NCI-H2171 (cell line): ENCODE measurements at places on chromosomes 5 and 9.

DNA sequence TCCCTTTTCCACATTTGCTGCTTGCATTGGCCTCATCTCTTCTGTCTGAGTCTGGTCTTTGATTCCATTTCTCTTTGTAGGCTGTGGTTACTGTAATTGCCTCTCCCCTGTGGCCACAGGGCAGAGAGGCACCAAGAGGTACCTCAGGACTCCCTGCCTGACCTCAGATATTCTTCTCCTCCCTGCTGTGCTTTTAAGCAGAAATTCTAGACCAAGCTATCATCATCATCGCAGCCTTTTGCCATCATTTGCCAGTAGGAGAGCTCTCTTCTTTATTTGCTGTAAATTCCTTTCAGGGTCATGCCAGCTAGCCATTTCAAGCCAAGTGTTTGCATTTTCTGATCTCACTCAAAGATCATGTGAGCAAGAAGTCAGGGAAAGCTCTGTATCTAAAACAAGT lies 369.6 kb downstream of the ICE1 start:
- DNase-seq, result no peak

DNA sequence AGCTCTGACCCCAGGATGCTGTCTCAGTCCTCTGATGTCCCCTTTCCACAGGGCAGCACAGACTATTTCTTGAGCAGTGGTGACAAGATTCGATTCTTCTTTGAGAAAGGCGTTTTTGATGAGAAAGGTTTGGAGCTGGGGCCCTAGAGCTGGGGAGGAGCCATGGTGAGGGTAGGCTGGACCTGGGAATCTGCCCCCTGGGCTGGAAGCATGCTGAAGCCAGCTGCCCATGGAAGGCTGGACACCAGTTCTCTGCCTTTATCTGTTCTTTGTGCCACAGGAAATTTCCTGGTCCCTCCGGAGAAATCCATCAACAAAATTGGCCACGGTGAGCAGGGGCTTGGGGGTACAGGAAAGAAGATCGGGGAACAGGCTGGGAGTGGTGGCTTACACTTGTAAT lies 12.9 kb downstream of the PHYHD1 start:
- no peak for DNase-seq

DNA sequence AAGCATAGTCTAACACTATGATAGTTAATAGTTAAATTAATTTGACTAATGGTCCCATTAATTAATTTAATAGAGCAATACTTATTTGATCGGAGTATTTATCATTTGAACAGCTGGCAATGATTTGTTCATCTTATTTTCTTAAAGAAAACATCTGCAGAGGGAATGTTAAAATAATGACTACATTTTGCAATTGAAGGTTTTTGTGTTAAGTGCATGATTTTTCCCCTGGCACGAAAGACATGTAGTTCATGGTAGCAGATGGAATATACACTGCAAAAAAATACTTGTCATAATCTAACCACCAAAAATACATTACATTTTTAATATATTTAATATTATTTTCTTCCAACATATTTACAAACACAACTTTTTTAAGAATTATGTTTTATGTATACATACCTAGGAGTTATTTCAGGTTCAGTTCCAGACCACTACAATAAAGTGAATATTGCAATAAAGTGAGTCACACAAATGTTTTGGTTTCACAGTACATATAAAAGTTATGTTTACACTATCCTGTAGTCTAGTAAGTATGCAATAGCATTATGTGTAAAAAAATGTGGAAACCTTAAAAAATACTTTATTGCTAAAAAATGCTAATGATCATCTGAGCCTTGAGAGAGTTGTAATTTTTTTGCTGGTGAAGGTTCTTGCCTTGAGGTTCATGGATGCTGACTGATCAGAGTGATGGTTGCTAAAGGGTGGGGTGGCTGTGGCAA lies 292.6 kb upstream of the DAB2 start:
- DNase-seq, result no peak

DNA sequence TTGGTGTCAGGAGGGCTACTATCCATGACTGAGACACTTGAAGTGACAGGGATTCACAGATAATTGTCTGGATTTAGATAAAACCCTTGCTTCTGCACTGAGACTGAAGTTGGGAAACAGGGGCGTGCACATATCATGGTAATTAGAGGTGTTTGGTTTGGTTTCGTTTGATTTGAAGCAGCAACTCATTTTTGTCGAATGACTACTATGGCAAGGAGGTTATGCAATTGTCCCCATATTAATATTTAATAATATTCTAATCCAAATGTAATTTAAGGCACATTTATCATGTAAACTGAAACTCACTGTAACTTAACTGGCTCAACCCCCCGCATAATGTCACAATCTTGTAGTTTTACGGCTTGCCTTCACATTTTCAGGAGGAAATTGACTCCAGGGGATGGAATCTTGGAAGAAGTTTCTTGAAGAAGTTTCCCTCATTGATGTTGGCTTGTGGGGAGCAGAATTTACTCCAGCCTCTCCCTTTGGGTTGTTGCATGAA lies 12.5 kb downstream of the ZNF366 start:
- no peak for DNase-seq

- no peak for DNase-seq
These were observed 123.7 kb upstream of the CPEB4 start for GRCh38 chr5:173764332-173765028.

- no peak for DNase-seq
These were observed 61.8 kb upstream of the ZBTB43 start for GRCh38 chr9:126743041-126743440.

- no peak for DNase-seq
These were observed 159.6 kb downstream of the NXNL2 start for GRCh38 chr9:88694625-88695024.

DNA sequence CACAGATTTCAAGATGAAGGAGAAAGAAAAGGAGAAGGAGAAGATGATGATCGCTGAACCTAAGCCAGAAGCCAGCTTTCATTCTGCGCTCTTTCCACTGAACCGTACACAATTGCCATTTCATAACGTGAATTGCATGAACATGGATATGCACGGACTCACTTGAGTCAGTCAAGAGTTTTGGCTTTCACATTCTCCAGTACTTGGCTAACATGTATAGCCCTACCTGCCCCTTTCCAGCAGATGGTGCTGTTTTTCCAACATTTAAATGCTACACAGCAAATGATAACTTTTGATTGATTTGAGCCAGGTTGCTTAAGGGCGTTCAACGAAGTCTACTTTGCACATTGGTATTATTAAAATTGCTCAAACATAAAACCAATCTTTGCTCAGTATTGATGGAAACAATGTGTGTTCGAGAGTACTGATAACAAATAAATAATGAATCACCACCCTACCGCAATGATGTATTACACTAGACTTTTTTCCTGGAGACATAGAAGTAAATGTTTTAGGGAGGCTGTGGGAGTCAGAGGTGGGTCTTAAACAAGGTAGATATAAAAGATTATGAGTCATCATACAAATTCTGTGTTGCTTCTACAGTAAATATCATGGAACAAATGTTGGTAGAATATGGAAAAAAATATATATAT lies 196.4 kb downstream of the TRPM3 start:
- peak; percentile 10 for DNase-seq

DNA sequence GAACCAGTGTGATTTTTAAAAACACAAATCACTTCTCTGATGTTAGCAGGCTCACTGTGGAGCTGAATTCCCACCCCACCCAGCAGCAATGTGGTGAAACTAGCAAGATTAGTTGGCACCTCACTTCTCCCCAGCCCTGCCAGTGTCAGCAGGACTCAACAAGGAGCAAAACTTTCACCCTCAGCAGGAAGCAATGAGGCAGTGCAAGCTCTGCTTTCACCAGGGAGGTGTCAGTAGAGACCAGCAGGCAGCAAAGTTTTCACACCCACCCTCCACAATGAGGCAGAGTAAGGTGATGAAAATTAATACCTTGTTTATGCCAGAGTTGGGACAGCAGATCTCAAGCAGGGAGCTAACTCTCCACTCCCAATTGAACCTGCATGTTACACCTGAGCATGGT lies 565.0 kb downstream of the CETN3 start:
- DNase-seq, result no peak
